ENCODE measurements at places on chromosomes 3 and 15. TPM values are rescaled to one million over a fixed set of nuclear protein-coding genes. Genes with fewer than 3 reads are reported as not detected.

The UROC1 gene
- 0.15 TPM for total RNA-seq

DNA sequence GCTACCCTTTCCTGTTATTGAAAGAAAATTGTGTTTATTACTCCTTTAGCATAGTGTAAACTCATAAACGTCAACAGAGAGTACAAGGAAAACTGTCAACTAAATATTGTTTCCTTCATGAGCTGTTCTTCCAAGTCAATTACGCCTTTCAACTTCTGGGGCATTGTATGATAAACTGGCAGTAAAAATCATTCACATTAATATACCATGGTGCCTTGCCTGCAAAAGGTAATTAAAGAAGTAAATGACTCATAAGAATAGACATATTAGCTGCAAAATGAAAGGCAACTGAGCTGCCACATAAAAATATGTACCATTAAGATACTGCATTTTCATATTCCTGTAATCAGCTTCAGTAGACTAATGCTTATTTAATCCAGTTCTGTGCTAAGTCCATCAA lies 447.3 kb downstream of the FOXP1 start:
- H3K27me3 ChIP-seq = no peaks in the 10 kb centered on the region
- H3K36me3 ChIP-seq = peaks cover 2% of the 10 kb centered on the region
- H3K4me3 ChIP-seq = no peak overlapping the region
- no peak for DNase-seq
- H3K27ac ChIP-seq = no peak overlapping the region

GRCh38 chr15:83516935-83517334 lies 69.8 kb downstream of the SH3GL3 start:
- H3K36me3 ChIP-seq = no peaks in the 10 kb centered on the region
- H3K27ac ChIP-seq = no peak overlapping the region
- H3K27me3 ChIP-seq = peaks cover 9% of the 10 kb centered on the region
- no peak overlapping the region for H3K4me3 ChIP-seq
- no peak for DNase-seq

GRCh38 chr3:122929188-122930062 lies 98.1 kb downstream of the SEMA5B start:
- no peak for DNase-seq
- H3K27ac ChIP-seq = no peak overlapping the region
- H3K27me3 ChIP-seq = peaks cover 16% of the 10 kb centered on the region
- no peaks in the 10 kb centered on the region for H3K4me1 ChIP-seq

The DNAH12 gene
- 0.29 TPM for total RNA-seq

The SH2D7 gene
- not detected for total RNA-seq

GRCh38 chr3:184801241-184801785 lies 10.7 kb upstream of the VPS8 start:
- H3K4me3 ChIP-seq = no peak overlapping the region
- no peaks in the 10 kb centered on the region for H3K4me1 ChIP-seq
- DNase-seq = no peak
- no peaks in the 10 kb centered on the region for H3K36me3 ChIP-seq
- H3K27me3 ChIP-seq = peaks cover 21% of the 10 kb centered on the region
- no peak overlapping the region for H3K27ac ChIP-seq

All from chondrocyte (in vitro differentiated cells).